ENCODE measurements at places on chromosomes 5 and 9.

DNA sequence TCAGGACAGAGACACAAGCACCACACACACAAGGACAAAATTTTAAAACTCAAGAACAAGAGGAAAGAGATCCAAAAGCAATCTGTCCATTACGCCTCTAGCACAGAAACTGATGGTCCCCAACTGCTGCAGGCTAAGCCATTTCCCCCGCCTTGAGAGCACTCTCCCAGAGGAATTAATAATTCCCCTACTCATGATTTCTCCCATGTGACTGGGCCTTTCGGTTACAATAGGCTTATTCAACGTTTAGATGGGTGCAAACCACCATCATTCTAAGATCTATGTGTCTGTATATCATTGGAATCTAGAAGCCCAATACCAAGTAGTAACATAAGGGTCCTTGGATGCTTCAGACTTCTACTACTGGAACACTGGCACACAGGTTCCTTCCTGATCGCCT lies 18.8 kb downstream of the BRD8 start:
- DNase-seq: no peak

DNA sequence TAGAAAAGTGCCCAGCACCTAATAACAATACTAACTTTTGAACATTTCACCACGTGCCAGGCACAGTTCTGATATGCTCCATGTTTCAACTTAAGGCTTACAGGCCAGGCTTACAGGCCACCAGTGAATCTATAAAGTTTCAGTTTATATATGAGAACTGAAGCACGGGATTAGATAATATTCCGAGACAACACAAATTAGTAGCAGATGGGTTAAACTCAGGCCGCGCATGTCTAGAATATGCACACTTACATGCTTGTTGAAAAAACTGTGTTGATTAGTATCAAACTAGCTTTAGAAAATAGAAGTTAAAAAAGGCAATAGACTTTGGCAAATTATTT lies 587.9 kb downstream of the MTRR start:
- DNase-seq: no peak

DNA sequence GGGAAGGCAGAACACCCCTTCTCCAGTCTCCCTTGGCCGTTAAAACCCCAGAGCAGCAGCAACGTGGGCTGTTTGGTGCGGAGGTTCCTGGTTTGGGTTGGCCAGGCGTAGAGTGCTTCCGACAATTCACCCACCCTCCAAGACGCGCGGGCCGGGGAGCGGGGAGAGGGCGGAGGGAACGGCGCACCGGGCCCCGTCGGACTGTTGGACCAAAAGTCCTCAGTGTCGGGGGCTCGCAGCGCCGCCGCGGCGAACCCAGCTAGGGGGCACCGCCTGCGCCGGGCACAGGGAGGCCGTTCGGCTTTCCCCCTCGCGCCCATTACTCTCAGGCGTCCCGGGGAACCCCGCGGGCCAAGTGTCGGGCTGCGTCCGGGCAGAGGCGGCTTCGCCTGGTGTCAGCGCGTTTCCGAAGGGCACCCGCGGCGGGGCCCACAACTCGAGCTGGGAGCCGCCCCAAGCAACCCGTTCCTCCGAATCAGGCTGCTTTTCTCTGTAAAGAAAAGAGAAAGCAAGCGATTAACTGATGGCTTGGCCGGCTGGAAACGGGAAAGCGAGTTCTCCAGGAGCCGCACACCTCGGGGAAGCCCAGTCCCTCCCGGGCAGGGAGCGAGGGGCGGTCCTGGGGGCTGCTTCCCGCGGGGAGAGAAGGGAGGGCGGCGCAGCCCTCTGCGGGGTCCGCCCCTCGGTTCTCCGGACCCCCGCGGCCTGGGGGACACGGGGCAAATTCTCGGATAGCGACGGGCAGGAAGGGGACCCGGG lies 145.5 kb downstream of the ERCC6L2 start:
- DNase-seq: no peak

- no peak for DNase-seq
Observed at GRCh38 chr5:132812781-132813598, at the start of gene SOWAHA. SOWAHA (plus strand) TSS chr5:132813302; CDS start chr5:132813622, 320 bp downstream.

GRCh38 chr5:143495821-143496275 lies 92.4 kb upstream of the NR3C1 start:
- DNase-seq: peak; percentile 68

- DNase-seq: no peak
Observed at GRCh38 chr5:109468288-109468676, 58.5 kb upstream of the PJA2 start.

GRCh38 chr5:1553539-1554409 lies 30.0 kb upstream of the LPCAT1 start:
- DNase-seq: peak; percentile 61

- DNase-seq: no peak
Observed at GRCh38 chr5:103487218-103487617, 75.4 kb downstream of the NUDT12 start.

DNA sequence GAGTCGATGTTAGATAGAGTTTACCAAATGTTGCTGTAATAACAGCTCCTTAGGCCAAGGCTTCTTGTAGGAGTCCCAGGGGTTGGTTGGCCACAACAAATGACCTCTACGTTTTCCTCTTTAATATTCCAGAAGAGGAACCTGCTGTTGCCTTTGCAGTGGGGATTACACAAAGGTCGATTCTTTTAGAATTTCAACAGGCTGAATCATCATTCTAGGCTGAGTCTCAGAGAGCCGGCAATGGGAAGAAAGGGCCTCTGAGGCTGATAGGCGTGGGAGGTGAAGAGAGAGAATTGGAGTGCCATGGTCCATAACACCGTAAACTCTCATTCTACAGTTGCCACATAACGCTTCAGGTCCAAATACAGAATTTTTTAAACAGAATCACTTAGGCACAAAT lies 405.9 kb upstream of the DAP start:
- no peak for DNase-seq

DNA sequence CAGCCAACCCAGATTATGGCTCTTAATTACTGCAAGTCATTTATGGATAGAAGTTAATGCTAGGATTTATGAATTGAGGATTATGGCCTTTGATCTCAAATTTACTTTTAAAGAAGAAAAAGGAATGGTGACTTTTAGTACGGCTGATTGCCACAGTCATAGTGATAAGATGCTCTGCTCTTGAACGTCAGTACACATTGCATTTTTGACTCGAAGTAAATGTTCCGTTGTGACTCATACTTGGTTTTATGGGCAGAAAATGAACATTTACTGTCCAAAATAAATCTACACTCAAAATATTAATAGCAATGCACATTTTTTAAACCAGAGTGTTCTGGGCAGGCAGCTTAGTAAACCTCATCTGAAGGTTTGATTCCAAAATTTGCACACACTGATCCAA lies 830 bp downstream of the ADAMTSL1 start:
- no peak for DNase-seq
